ENCODE measurements at places on chromosomes 2 and 18. TPM values are rescaled to one million over a fixed set of nuclear protein-coding genes. Genes with fewer than 3 reads are reported as not detected.
A peak's percentile ranks its signal among the peaks of the same experiment; 100 is the strongest.

- no peak for DNase-seq
Measured at GRCh38 chr2:238505892-238506280, 79.2 kb downstream of the ASB1 start.

GRCh38 chr18:72543357-72544055, 636 bp downstream of the CBLN2 start:
- peak; percentile 30 for DNase-seq

GRCh38 chr2:227461811-227462461, 10.0 kb upstream of the AGFG1 start:
- DNase-seq: no peak

The RUFY4 gene
- 0.44 TPM for total RNA-seq

The CENPA gene
- 21.4 TPM for total RNA-seq

The CHRNG gene
- total RNA-seq: not detected

The DES gene
- total RNA-seq: 3.0 TPM

Data from H9 (cell line).